ENCODE measurements at places on chromosomes 5 and 9.

- no peak for DNase-seq
Observed at GRCh38 chr9:83047839-83048775, 14.8 kb downstream of the RASEF start.

DNA sequence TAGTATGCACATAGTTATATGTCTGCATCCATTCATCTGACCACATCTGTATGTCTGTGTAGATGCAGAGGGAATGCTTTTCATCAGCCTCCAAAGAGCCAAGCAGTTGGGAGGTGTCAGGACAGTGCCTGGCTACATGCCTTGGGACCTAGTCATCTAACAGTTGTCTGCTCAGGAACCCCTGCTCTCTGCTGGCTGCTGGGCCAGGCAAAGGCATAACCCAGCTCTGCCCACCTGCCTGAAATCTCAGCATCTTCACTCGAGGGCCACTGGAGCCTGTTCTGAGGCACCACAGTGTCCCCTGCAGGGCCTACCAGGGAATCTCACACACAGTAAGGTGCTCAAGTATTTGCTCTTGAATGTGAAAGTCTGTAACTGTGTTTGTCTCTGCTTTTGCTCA, 3.7 kb downstream of the C9orf50 start:
- no peak for DNase-seq

DNA sequence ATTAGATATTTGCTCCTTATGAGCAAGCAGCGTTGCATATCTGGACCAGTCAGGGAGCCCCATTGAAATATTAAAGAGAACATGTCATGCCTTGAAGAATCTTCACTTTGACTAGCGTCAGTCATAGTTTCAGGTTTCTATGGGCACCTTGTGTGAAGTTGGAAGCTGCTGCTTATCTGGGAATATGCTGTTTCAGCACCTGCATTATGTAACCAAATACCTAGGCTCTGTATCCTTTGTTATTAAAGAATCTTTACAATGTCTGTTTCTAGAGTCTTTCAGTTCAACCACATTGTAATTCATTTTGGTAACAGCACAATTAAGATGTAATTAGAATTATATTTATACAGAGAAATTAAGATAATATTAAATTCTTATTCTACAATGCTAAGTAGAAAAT, 818.8 kb upstream of the TYRP1 start:
- DNase-seq, result no peak

- DNase-seq, result no peak
Observed at GRCh38 chr5:102523541-102524175, 24.9 kb upstream of the SLCO6A1 start.

- no peak for DNase-seq
Observed at GRCh38 chr5:59423021-59423420, 470.5 kb downstream of the PDE4D start.

GRCh38 chr9:32837551-32838058, 54.3 kb downstream of the TMEM215 start:
- no peak for DNase-seq

DNA sequence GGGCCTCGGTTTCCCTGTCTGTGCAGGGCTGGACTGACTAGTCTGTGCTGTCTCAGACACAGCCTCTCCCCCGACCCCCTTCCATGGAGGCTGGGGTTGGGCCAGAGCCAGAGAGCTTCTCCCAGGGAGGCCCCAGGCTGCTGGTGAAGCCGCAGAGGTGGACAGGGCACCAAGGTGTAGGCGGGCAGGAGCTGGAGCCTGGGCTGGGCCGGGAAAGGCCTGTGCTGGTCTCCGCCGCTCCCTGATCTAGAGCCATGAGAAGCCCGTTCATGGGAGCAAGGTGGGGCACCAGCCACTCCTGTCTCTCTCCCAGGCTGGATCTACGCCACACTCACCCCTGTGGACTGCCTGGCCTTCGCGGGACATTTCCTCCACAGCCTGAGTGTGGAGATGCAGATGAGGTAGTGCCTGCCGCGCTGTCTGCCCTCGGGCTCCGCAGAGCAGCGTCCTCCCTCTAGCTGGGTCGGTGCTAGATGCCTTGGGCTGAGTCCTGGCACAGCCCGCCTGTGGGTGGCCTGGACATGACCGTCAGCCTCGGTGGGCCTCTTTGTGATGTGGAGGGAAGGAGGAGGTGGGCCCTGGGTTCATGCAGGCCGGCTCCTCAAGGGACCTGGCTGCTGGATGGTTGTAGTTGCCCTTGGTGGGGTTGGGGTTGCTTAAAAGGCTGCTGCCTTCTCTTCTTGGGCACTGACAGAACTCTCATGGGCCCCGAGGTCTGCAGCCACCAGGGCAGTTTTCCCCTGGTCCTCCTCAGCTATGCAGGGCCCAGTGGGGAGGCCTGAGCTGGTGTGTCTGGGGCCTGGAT, 79.4 kb downstream of the PHF2 start:
- DNase-seq, result no peak

GRCh38 chr5:9686216-9686615, 56.1 kb upstream of the TAS2R1 start:
- DNase-seq, result no peak

DNA sequence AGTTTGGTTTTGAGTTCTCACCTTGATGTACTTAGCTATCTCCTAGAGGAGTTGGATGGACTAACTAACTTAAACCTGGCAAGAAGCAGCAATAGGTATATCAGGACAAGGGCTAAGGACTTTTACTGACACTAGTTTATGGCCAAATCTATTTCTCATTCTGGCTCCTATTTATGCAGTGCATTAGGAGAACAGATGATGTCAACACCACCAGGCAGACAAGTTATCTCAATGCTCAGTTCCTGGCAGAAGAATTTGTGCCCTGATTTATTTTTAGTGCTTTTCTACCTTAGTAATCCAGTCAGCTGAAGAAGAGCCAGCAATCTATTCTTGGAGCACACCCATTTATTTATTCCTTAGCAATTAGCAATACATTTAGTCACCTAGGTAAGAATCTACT, 30.7 kb upstream of the MYOT start:
- no peak for DNase-seq

GRCh38 chr5:6522331-6522730, 73.7 kb downstream of the UBE2QL1 start:
- DNase-seq, result no peak

GRCh38 chr9:123556464-123557435, 200.8 kb downstream of the CRB2 start:
- DNase-seq, result no peak

- no peak for DNase-seq
Observed at GRCh38 chr5:160929360-160929759, 77.3 kb upstream of the ATP10B start.

DNA sequence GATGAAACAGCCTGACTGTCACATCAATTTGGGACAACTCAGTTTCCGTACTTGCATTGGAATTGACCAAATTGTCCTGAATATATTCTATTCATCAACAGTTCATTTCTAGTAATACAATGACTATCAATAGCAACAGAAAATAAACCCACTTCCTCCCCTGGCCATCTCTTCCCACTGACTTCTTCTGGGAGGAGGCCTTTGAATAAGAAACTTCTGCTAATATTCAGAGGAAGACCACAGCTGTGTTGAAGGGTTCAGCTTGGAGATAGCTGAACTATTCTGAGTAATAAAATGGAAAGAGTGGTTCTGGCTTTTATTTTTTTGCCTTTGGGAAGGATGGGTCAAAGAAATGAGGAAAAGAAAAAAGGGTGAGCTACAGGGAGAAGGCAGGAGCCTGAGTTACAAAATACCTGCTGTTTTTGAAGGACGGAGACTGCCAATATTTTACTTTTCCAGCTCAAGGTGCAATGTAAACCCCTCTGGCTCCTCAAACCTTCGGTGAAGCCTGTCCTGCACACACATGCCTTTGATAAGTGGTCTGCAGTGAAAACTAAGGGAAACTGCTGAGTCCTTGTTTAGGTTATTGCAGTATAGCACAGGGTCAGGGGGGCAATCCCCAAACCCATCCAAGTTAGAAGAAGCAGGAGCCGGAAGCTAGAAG, 29.9 kb downstream of the FYB1 start:
- no peak for DNase-seq

GRCh38 chr5:53739111-53739510, 178.7 kb downstream of the NDUFS4 start:
- no peak for DNase-seq

- DNase-seq, result no peak
Observed at GRCh38 chr9:122332083-122332482, 38.7 kb upstream of the PTGS1 start.

- DNase-seq, result peak; percentile 30
Observed at GRCh38 chr5:150438873-150439546, 10.5 kb downstream of the RPS14 start.

DNA sequence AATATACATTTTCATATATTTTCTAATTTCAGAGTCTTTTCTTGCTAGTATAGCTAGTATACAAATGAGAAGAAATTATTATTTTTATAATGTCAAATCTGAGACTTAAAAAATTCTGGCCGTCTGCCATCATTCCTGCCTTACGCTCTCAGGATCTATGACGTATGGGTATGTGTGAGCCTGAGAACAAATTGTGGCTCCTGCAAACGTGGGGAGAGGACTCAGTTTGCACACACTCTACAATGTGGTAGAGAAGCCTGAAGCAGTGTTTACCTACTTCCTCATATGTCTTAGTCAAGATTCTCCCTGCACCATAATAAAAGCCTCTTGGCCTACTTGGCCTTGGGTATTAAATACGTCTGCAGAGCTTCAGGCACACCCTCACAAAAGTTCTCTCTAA, 825.4 kb downstream of the SEMA5A start:
- DNase-seq, result peak; percentile 3

DNA sequence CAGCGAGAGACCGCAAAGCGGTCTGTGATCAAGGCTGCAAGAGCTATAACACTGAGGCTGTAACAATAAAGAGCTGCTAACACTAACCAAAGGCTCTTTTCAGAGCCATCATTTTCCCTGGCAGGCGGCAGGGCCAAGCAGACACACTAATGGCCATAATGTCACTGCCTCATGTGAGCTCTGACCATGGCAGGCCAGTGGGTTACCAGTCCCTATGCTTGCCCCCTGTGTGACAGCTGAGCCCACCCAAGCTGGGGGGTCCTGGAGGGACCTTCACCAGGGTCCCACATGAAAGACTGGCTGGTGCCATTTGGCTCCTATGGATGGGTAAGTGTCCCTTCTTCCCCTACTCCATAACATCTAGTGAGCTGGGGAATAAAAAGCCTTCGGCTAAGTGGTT, 29.6 kb upstream of the TESK1 start:
- DNase-seq, result no peak

GRCh38 chr5:120098902-120099535, 365.1 kb upstream of the PRR16 start:
- DNase-seq, result no peak

- DNase-seq, result no peak
Observed at GRCh38 chr9:136219276-136219675, 14.3 kb upstream of the LHX3 start.

- DNase-seq, result peak; percentile 38
Observed at GRCh38 chr9:95268681-95269080, 48.8 kb downstream of the FANCC start.

- no peak for DNase-seq
Observed at GRCh38 chr5:172052450-172053236, 46.2 kb upstream of the FBXW11 start.

DNA sequence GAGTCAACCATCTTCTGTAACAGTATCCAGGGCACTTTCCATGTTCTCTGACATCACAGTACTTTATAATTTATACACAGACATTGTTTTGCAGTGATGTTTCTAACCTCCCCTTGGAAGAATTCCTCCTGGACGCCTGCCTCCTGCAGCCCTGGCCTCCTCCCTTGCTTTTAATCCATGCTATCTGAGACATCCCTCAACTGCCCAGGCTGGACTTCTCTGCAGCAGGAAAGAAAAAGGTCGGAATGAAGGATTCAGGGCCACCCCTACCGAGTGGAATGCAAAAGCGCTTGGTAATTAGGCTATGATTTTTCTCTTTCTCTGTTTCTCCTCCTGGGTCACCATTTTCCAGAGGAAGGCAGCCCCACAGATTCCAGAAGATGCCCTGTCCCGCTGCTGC, 47.0 kb upstream of the SHC3 start:
- DNase-seq, result no peak

GRCh38 chr9:127078336-127078735, 44.1 kb downstream of the ANGPTL2 start:
- DNase-seq, result no peak

DNA sequence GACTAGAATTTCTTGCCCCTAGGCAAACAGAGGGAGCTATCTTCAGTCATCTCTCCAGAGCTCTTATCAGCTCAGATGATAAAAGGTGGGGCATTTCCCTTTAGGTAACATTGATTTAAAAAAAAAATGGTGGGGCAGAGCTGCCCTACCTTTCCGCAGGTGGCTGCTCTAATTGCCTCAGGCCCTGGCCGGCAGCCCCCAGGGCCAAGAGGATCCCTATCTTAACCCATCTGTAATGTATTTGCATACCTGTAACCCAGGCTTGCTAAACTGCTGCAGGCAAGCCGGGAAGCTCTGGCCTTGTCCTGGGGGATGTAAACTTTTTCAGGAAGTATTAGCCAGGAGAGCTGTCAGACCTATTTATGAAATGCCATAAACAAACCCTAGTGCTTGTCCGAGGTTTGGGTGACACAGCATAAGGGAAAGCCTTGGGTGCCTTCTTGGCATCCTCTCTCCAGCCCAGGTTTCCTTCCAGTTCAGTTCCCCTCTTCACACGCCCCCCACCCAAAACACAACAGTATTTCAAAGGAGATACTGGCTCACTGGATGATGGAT, 20.9 kb upstream of the ZSWIM6 start:
- no peak for DNase-seq

- DNase-seq, result no peak
Observed at GRCh38 chr9:126303488-126303887, 23.1 kb upstream of the MVB12B start.

GRCh38 chr9:74379718-74380117, 117.4 kb upstream of the RORB start:
- DNase-seq, result peak; percentile 15

DNA sequence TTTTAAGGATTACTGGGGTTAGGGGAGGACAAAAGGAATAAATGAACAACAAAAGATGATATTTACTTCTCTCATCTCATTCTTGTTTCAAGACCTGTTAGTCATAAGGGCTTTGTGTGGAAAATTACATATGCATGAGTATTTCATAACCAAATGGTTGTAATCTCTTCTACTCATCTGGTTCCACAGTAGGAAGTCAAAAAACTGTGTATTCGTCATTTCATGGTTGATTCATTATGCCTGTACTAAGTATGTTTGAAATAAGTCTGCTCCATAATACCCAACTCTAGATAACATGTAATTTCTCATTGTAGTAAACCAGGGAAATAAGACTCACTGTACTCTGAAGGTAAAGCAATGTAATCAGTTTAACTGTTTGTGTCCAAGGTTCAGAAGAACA, 212.9 kb downstream of the ARRDC3 start:
- DNase-seq, result no peak

GRCh38 chr5:14237317-14238086, 94.4 kb downstream of the TRIO start:
- no peak for DNase-seq

- no peak for DNase-seq
Observed at GRCh38 chr5:40386289-40386688, 293.4 kb upstream of the PTGER4 start.

DNA sequence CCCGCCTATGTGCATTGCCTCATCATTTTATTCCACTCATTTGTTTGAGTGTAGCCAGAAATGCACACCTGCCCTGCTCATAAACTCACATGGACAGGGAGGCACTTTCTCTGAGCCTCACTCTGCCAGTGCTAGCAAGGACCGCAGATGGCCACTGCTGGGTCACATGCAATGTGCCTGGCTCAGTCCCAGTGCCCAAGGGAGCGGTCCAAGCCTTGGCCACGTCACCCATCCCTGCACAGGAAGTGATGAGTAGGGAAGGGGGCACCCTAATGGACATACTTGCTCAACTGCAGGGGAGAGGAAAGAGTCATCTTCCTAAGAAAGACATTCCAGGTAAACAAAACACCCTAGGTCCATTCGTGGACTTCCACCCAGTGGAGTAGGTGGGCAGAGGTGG, 630.9 kb downstream of the IRX1 start:
- DNase-seq, result no peak

All from retina (tissue), 1 donor.